ENCODE measurements at places on chromosomes 2 and 18. TPM values are rescaled to one million over a fixed set of nuclear protein-coding genes. Genes with fewer than 3 reads are reported as not detected.
A peak's percentile ranks its signal among the peaks of the same experiment; 100 is the strongest.

SERPINB3 gene
- total RNA-seq: not detected

DNA sequence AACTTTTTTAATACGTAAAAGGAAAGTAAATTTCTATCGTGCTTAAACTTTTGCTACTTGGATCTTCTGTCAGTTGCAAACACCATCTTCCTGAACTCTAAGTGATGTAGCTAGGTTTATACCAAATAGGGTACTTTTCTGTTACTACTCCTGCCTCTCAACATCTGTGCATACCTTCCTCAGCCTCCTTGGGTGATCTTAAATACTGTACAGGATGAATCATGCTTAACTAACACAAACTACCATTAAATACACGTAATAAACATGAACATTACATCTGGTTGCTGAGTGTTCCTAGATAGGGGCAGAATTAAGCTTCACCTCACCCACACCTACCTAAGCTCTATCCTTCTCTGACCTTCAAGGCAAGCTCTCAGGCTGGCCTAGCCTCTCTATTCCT, 398.0 kb downstream of the TXNL1 start:
- DNase-seq: no peak

DNA sequence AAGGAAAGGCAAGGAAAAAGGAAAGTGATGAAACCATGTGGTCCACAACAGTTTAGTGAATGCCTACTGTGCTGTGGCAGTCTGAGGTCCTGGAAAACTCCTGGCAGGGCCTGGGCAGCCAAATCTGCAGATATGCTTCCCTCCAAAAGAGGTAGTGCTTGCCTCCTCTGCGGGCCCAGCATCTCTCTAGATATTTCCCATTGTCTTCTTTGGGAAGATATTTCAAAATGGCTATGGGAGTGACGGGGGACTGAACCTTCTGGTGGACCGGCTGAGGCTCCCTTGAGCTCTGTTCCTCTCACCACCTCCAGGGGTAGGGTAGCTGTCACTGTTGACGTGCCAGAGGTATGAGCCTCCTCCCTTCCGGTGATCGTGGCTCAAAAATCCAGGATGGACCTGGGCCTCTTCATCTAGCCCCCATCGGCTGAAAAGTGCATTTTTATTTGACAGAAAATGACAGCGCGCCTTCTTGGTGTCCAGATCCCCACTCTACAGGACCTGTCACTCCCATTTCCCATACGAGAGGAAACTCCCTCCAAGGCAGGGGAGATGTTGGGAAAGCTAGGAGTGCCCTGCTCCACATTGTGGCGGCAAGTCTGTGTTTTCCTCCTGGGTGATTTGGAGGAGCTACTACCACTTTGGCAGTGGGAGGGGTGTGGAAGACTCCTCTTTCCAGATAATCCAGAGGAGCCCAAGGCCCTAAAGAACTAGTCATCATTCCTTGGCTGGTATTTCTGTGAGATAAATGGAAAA, 9.4 kb upstream of the PAX3 start:
- no peak for DNase-seq

PIAS2 gene
- total RNA-seq: 19.5 TPM

DNA sequence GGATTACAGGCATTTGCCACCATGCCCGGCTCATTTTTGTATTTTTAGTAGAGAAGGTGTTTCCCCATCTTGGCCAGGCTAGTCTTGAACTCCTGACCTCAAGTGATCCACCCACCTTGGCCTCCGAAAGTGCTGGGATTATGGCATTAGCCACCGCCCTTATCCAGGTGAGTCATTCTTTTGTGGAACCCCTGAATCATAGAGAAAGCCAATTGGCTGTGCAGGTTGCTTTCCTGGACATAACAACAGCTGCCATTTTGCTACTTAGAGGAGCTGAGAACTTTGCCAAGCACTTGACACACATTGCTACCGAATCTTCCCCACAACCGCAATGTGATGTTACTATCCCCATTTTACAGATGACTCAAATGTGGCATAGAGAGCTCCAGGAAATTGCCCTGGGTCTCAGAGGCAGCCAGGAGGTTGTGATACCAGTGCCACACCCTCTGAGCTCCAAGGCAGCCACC, 36.0 kb downstream of the SETBP1 start:
- DNase-seq: no peak

- no peak for DNase-seq
These were observed 91.3 kb downstream of the FAM210A start for GRCh38 chr18:13635046-13635445.

GRCh38 chr2:4515871-4516761, 812.7 kb downstream of the DCDC2C start:
- no peak for DNase-seq

TDRD15 gene
- total RNA-seq: 0.32 TPM

BMP10 gene
- not detected for total RNA-seq

DNA sequence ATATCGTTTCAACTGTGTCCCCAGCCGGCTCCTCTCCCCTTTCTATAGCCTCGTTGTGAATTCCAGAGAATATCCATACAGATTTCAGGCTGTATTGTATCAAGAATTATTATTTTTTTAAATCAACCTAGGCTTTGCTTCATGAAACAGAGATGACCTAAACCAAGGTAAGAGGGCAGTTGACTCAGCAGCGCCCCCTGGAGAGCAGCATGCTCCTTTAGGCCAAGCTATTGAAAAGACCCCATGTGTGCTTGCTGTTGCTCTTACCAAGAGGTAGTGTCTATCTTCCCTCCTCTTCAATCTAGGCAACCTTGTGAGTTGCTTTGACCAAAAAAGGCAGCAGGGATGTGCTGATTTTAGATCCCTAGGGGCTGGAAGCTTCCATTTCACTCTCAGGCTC, 426.7 kb upstream of the SMIM21 start:
- DNase-seq: peak; percentile 24

SATB2 gene
- 292 TPM for total RNA-seq

- DNase-seq: no peak
These were observed 70.4 kb downstream of the APLF start for GRCh38 chr2:68537809-68538208.

GRCh38 chr2:203553784-203554183, 18.7 kb upstream of the RAPH1 start:
- no peak for DNase-seq

GRCh38 chr2:99158599-99158998, 3.8 kb downstream of the LIPT1 start:
- no peak for DNase-seq

POTEI gene
- total RNA-seq: not detected

ALPG gene
- total RNA-seq: not detected

GRCh38 chr2:225064362-225064761, 22.1 kb upstream of the DOCK10 start:
- DNase-seq: no peak

- peak; percentile 17 for DNase-seq
These were observed 45.1 kb upstream of the FHL2 start for GRCh38 chr2:105443617-105444598.

CDKL4 gene
- 0.79 TPM for total RNA-seq

CTAGE1 gene
- not detected for total RNA-seq

- no peak for DNase-seq
These were observed 448 bp downstream of the YPEL5 start for GRCh38 chr2:30147196-30147714.

- no peak for DNase-seq
These were observed 75.8 kb upstream of the FN1 start for GRCh38 chr2:215511454-215512346.

GRCh38 chr2:44295113-44295512, 19.8 kb downstream of the SLC3A1 start:
- no peak for DNase-seq

GRCh38 chr18:10051877-10052631, 138.2 kb downstream of the VAPA start:
- peak; percentile 54 for DNase-seq

DNA sequence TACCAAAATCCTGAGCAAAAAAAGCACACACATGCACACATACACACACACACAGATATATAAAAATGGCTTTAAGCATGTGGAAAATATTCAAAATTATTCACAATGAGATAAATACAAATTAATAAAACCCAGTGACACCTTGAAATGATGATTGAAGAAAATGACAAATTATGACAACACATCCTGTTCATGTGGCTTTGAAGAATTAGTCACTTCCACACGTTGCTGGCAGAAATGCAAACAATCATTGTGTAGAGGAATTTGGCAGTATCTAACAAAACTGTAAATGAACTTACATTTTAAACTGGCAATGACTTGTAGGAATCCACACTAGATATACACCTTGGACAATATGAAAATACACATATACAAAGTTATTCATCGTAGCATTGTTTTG, 95.8 kb upstream of the RGPD4 start:
- DNase-seq: no peak

DNA sequence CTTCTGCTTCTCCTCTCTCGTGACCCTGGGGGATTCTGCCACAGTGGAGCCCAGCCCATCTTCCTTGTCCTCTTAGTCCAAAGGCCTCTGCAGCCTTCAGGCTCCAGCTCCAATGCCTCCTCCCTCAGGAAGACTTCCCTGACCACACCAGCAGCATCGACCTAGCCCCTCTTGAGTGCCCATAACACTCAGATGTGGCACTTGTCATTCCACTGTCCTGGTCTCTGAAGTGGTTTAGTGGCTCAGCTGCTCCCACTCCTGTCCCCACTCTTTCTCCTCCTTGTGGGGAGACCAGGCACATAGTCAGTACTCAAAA, 97.5 kb downstream of the STPG4 start:
- no peak for DNase-seq

CNOT9 gene
- total RNA-seq: 33.7 TPM

DNA sequence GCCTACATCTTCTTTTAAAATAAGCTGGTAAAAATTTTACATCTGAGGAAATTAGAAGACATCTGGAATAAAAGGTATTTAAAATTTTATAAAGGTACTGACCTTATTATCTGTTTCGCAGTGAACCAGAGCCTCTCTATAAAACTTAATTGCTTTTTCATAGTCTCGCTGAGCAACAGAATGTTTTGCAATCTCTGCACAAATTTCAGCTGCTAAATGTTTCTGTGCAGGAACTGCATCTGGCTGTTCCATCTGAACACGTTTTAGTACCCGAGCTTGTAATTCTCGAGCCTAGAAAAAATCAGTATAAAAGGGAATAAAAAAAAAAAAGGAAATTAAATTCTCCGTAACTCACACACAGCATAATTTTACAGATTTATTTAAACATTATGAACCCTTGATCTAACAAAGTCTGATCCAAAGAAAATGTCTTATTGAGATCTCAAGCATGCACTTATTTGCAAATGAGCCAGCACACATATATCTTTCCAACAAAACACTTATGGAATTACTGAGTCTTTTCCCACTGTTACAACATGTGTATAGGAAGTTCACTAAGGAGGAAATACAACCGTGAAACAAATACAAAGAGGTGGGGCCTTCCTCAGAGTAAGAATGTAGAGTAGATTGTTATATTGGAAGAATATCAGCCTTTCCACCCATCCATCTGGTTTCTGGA, 51.8 kb downstream of the TTC21B start:
- no peak for DNase-seq

UGT1A3 gene
- 3.2 TPM for total RNA-seq

GRCh38 chr2:179017773-179018357, 32.1 kb downstream of the CCDC141 start:
- no peak for DNase-seq

RAPH1 gene
- 160 TPM for total RNA-seq

- DNase-seq: no peak
These were observed 17.6 kb downstream of the FBXO11 start for GRCh38 chr2:47888581-47889280.

GRCh38 chr18:36496022-36496421, 198.5 kb downstream of the FHOD3 start:
- DNase-seq: no peak

EHD3 gene
- total RNA-seq: 10.1 TPM

GRCh38 chr18:71976744-71977143, 567.4 kb downstream of the CBLN2 start:
- DNase-seq: no peak

- no peak for DNase-seq
These were observed 466.6 kb upstream of the ETAA1 start for GRCh38 chr2:66930339-66931220.

DNA sequence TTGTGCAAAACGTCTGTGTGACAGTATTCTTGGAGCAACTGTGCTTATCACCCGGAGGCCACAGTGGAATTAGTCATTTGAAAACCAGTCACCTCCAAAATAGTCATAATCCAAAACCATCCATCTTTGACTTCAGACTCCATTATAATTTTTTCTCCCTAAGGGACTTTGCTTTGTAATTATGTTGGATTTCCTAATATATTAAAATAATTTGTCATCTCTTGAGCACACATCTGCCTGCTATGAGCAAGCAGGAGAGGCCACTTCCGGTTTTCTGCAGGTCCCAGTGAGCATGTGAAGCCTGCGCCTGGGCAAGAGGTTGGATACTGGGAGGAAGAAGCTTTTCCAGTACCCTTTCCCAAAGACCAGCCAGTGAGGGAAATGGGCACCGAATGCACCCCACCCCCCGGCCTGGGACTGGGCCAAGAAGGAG, 57.7 kb downstream of the ODC1 start:
- no peak for DNase-seq

SPTBN1 gene
- total RNA-seq: 289 TPM

DNA sequence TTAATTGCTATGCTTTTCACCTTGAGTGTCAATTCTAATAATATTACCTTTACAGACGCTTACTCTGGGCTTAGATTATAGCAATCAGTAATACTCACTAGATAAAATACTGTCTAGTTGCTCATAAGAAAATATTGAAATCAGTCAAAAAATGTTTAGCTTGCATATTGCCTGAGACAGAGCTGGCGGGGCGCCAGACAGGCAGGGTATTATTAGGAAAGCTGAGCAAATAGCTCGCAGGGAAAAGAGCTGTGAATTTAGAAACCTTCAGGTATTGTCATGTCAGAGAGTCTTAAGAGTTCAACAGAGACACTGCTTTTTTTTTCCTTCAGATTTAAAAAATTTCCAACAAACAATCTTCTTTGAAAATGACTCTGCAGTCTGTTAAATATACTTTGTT, 118.4 kb downstream of the MEIS1 start:
- no peak for DNase-seq

DNA sequence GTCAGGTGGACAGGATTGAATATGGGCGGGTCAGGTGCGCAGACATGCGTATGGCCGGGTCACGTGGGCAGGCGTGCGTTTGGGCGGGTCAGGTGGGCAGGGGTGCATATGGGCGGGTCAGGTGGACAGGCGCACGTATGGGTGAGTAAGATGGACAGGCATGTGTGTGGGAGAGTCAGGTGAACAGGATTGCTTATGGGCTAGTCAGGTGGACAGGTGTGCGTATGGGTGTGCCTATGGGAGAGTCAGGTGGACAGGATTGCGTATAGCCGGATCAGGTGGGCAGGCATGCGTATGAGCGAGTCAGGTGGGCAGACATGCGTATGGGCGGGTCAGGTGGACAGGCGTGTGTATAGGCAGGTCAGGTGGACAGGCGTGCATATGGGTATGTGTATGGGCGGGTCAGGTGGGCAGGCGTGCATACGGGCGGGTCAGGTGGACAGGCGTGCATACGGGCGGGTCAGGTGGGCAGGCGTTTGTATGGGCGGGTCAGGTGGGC, 30.3 kb upstream of the KLF11 start:
- DNase-seq: no peak

EIF2AK2 gene
- total RNA-seq: 24.3 TPM

TTC21B gene
- total RNA-seq: 11.9 TPM

KRTCAP3 gene
- total RNA-seq: 18.0 TPM

C2orf81 gene
- 0.82 TPM for total RNA-seq

GRCh38 chr2:40658941-40659340, 207.1 kb upstream of the SLC8A1 start:
- no peak for DNase-seq

- DNase-seq: peak; percentile 40
These were observed 12.0 kb upstream of the DARS1 start for GRCh38 chr2:135997380-135997779.

All from transverse colon (tissue), 4 donors.